GM19239 (cell line): ENCODE measurements at places on chromosomes 1 and 21.

DNA sequence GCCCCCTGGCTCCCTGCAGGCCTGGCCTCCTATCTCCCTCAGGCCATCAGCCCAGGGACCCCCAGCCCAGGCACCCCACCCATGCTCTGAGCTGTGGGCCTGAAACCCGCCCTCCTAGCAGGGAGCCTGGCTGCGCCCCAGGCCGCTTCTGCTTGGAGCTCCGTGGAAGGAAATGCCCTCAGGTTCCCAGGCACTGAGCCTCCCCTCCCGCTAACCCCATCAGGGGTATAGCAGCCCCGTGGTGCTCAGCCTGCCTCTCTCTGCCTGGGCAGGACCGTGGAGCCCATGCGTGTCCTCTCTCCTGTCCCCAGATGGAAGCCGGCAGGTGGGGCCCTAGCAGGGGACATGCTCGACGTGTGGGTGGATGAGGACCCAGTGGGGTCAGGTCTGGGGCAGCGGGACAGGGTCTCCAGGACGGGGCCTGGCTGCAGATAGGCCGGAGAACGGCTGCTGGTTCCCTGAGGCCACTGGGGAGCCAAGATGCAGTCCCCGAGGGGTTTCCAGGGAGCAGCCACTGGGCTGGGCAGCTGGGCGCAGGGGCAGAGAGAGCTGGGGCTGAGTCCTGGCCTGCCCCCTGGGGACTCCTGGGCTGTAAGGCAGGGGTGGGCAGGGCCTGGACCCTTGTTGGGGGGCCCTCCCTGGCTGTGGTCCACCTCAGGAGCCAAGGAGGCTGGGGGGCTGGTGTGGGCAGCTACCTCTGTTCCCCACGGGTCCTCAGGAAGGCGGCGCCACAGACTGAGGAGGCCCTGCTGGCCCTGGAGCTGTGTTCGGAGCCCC lies 75.5 kb downstream of the MORN1 start:
- DNase-seq, result no peak

GRCh38 chr1:243924588-243925349 lies 74.7 kb upstream of the AKT3 start:
- no peak for DNase-seq

DNA sequence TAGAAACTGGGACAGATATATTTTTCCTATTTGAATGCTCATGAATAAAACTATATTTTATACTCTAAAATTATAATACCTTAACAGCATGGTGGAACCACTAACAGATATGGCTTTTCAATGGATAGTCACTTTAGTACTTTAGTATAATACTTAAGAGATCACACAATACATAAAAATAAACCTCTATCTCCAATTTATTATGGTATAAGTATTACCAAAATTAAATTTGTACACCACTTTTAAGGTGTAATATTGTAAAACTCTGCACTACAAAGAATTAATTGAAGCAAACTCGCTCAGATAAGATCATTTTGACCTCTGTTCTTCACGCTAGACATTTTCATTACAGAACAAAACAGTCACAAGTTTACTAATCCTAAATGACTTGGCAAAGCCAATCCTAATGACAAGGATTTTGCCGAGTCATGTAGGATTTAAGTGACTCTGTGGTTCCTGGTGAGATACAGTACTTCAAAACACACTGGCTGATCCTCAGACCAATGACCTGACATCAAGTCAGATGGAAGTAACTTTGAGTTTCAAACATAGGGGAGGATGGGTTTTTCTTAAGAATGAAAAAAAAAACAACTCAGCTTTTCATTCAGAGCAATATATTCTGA lies 200.6 kb downstream of the SMYD3 start:
- no peak for DNase-seq

- no peak for DNase-seq
Measured at GRCh38 chr1:33641104-33641830, 168.8 kb downstream of the ZSCAN20 start.

GRCh38 chr1:62131093-62131725 lies 63.4 kb upstream of the L1TD1 start:
- DNase-seq, result peak; percentile 54

- DNase-seq, result no peak
Measured at GRCh38 chr21:42307106-42307505, 8.1 kb downstream of the TFF3 start.

- peak; percentile 28 for DNase-seq
Measured at GRCh38 chr1:55140546-55140983, 74.6 kb downstream of the USP24 start.

- DNase-seq, result no peak
Measured at GRCh38 chr1:7039590-7040220, 254.5 kb downstream of the CAMTA1 start.

GRCh38 chr1:207960346-207960745 lies 49.4 kb upstream of the CD34 start:
- DNase-seq, result no peak
